Hypothalamus (tissue), 51 donors: ENCODE measurements at places on chromosomes 3 and 15.

GRCh38 chr15:48624700-48625099, 20.8 kb downstream of the FBN1 start:
- DNase-seq: no peak

- no peak for DNase-seq
These were observed 67.8 kb downstream of the OPA1 start for GRCh38 chr3:193660698-193661411.

GRCh38 chr15:69462030-69462492, 9.4 kb downstream of the RPLP1 start:
- DNase-seq: no peak

DNA sequence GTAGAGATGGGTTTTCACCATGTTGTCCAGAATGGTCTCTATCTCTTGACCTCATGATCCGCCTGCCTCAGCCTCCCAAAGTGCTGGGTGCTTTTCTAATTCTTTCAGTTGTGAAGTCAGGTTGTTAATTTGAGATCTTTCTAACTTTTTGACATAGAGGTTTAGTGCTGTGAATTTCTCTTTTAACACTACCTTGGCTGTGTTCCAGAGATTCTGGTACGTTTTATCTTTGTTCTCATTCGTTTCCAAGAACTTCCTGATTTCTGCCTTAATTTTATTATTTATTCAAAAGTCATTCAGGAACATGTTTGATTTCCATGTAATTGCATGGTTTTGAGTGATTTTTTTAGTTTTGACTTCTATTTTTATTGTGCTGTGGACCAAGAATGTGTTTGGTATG, 63.5 kb upstream of the CCDC54 start:
- DNase-seq: no peak

- no peak for DNase-seq
These were observed 55.8 kb downstream of the BBX start for GRCh38 chr3:107578523-107578922.

GRCh38 chr3:37687966-37688365, 173.7 kb upstream of the CTDSPL start:
- no peak for DNase-seq

- no peak for DNase-seq
These were observed 806 bp downstream of the KLHL25 start for GRCh38 chr15:85793641-85794597.

GRCh38 chr15:35349916-35350315, 196.0 kb downstream of the DPH6 start:
- DNase-seq: no peak

DNA sequence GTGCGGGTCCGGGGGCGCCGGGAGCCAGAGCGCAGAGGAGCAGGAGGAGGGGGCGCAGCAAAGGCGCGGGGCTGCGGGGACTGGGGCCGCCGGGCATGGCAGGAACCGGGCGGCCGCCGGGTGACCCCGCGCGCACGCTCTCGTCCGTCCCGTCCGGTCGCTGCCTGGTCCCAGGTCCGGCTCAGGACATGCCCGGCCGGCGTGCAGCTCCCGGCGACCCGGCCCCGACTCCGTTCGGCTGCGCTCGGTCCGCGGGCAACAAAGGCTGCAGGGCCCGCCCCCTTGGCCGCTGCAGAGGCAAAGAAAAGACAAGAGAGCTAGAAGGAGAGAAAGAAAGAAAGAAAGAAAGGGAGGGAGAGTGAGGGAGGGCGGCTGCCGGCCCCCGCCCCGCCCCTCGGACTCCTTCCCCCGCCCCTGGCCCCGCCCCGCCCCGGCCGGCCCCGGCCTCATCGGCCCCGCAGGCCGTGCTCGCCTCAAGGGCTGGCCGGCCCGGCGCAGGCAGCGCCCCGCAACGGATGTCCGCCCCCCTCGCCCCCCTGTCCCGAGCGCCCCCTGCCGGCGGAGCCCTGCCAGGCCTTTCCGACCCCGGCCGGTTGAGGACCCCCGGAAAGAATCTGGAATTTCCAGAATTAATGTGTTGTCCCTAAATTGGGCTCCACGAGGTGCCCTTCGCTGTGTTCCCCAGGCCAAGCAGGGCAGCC, at the start of gene ADAMTS7:
TSS of gene ADAMTS7 (minus strand) at position 341 of the 701 bp plus-strand sequence. CDS start at position 97, 244 bp downstream.
- DNase-seq: peak; percentile 30

DNA sequence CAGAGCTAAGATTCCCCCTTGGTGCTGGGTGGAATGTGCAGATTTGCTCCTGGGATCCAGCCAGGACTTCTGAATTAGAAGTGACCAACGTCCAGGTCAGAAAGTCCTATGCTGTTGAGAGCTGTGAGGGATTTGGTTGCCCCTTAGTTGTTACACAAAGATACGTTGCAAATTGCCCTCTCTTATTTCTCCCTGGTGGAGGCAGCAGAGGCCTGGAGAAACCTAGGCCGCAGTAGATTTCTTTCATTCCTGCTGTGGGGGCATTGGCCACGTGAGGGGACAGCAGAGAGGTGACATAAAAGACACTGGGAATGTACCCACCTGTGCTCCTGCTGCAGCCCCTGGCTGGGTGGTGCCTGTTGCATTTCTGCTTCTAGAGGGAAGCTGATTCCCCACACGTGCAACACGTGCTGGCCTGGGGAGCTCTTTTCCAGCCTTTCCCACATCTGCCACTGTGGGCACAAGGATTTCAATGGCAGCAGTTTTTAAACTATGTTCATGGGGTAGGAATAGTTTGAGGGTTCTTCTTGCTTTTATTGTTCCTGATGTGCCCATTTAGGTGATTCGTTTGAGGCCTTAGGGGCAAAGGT, 65.7 kb downstream of the SYNM start:
- no peak for DNase-seq

- DNase-seq: no peak
These were observed 32.8 kb upstream of the CGNL1 start for GRCh38 chr15:57343498-57343897.

- no peak for DNase-seq
These were observed 85.4 kb downstream of the TIGIT start for GRCh38 chr3:114379266-114379665.

DNA sequence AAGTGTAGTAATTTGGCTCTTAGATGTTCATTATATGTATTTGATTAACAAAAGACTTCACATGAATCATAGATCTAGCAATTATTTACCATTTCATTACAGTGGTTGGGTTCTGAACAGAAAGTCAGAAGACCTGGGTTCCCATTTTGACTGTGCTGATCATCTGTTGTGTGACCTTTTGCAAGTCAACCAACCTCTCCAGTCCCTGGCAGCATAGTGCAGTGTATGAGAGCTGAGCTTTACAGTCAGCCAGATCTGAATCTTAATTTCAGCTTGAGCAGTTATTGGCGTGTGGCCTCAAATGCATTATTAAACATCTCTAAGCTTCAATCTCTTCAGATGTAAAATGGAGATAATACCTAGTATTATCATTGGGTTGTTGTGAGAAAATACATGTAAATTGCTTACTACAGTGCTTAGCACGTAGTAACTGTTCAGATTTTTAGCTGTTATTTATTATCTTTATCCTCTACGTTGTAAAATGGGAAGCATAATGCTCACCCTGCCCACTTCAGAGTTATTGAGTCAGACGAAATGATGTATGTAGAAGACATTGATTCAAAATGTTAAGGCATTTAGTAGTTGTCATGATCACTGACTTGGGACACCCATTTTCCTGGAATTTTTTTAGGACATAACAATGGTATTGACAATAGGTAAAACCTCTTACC, 104.0 kb downstream of the KLHL25 start:
- no peak for DNase-seq
